ENCODE measurements at places on chromosomes 7 and 10.

DNA sequence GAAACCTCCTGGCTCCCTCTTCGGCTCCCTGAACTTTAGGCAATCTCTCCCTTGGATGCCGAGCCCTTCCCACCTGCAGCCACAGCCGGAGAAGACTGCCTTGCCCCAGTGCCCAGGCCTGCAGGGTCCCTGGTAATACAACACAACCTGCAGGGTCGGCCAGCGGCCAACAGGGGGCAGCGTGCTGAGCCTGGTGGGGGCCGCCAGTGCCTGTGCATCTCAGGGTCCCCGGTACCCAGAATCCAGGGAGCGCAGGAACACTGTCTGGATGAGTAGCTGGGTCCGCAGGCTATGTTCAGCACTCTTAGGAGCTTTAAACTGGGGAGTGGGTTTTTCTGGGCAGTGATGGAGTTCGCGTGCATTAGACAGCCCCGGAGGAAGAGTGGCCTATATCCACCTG is 17.5 kb upstream of the C10orf71 start:
- no peak for DNase-seq

- DNase-seq, result no peak
Measured at GRCh38 chr7:143003393-143004051, 23.4 kb downstream of the OR9A2 start.

DNA sequence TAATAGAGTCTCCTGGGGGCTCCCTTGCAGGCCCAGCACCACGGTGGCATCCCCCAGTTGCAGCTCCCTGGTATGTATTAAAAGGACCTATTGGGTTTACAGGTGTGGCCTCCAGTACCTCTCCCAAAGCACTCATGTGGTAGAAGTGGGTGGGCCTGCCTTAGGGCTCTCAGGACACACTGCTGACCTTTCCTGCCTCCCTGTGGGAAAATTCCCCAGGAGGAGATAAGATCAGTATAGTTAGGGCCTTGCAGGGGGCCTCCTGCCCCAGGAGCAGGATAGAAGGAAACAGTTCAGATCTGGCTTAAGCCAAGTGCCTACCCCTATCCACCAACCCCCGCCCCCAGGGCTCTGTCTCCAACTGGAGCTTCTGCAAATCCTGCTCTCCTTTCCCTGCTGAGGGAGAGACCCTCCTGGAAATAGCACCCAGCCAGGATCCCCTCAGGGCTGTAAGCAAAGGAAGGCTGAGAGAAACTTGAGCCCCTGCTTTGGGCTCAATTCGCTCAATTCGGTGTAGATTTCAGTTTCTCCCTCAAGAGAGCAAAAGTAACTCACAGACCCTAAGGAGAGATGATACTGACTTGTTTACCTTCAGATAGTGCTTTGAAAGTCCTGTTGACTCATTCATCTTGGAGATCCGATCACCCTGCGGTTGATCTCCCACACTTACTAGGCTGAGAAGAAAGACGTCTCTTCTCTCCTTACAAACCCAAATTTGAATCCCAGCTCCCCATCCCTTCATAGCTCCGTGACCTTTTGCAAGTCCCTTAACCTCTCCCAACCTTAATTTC is 130.6 kb downstream of the WDR11 start:
- DNase-seq, result no peak

DNA sequence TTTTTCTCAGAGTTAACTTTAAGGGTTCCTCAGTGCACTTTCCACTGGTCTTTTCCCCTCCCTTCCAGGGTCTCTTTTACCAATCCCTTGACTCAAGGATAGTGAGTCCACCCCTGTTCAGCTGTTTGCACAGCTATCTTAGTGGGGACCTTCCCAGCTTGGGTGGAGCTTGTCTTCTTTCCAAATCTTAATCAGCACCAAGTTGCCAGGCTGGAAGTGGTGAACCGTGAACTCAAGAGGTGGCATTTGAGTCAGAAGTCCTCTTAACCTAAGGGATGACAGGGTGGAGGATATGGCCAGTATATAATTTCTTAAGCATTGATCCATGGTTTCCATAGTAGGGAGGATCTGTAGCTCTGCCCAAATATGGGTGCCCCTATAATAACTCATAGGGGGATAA is 25.0 kb downstream of the MAPK8 start:
- no peak for DNase-seq

GRCh38 chr10:3963191-3963673 is 178.2 kb upstream of the KLF6 start:
- no peak for DNase-seq

- DNase-seq, result no peak
Measured at GRCh38 chr7:80095545-80095944, 39.1 kb upstream of the GNAI1 start.

DNA sequence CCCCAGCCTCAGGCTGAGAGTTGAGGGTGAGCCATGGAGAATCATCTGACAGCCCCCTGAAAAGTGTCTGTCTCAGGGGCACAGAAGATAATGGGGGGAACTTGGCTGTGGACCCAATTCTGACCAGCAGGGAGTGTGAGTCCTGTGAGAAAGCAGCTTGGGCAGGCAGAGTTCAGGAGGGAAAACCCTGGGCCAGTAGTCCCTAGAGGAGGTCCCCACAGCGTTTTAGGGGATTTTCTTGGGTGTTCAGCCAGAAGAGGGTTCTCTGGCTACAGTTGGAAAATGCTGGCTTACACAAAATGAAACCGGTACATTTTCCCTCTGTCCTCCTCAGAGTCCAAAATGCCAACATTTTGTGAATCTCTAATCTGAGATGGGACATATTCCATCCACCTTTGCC is 35.8 kb upstream of the TRIM8 start:
- no peak for DNase-seq

DNA sequence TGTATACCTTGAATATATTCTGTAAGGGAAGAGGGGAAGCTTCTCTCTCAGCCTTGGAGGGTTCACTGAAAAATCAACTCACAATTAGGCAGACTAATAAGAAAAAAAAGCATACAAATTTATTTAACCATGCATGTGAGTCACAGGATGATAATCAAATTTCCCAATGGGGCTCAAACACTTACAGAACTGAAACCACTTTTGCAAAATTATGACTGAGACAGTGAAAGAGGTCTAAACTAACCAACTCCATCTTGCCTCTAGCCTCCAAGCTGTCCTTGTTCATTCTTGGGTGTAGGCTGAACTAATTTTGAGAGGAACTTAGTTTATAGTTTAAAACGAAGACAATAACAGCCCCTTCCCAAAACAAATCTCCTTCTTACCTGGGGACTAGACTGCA is 618.3 kb upstream of the AUTS2 start:
- DNase-seq, result no peak

- no peak for DNase-seq
Measured at GRCh38 chr10:1612908-1613307, 124.4 kb downstream of the ADARB2 start.

GRCh38 chr10:30789806-30790205 is 160.3 kb upstream of the LYZL2 start:
- DNase-seq, result no peak

DNA sequence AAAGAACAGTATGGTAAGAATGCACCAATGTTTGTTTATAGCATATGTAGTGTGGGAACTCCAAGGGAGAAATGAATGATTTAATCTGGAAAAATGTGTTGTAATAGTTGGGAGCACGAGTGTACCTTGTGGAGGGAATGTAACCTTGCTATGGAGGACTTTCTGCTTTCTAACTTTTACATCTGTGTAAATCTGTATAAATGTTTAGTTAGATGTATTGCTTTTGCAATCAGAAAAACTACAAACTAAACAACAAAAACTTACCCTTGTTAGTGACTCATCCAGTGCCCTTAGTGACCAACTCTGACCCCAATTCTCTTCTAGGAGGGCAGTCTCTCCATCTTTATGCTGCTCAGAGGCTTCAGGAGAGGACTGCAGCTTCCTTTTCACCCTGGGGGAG is 89.3 kb downstream of the CCNY start:
- no peak for DNase-seq

All from stimulated activated CD8-positive, alpha-beta memory T cell treated with anti-CD3 and anti-CD28 coated beads, Interleukin-15, amount 100 ng/mL, for 48 hours (primary cell).